ENCODE measurements at places on chromosomes 3 and 15.

- DNase-seq = no peak
Measured at GRCh38 chr3:46897829-46898320, 20.4 kb downstream of the PTH1R start.

GRCh38 chr3:22161315-22161714, 410.3 kb upstream of the ZNF385D start:
- no peak for DNase-seq

DNA sequence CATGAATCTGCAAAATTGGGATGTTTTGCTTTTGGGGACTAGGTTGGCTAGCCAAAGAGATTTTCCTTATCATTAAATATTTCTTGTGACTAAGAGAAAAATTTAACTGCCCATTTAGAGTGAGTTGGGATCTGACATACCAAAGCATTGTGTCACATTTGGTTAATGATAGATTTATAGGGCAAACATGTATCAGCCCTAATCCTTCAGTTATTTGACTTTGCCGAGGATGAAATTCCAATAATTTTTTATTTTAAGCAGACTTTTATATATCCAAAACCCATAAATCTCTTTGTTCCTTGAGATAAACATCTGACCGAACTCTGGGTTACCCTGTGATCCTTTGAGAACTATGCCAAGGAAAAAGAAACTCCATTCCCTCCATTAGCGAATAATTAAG, 218.9 kb downstream of the CDIN1 start:
- DNase-seq = no peak

DNA sequence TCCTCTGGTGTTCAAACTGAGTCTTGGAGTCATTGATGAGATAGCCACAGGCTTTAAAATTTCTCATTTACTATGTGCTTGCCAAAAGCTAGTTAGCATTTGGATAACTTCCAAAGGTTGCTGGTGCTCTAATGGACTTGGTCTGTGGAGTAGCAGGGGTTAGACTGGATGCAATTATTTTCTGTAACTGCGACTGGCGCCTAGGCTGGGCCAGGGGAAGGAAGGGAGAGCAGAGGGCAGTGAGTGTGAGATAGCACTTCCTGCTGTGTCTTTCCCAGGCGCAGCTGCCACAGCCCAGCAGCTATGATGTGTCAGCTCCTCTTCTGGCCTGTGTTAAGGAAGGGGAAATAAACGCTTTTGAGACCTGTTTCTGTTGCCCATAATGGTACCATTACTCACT, 98.6 kb downstream of the MYRIP start:
- no peak for DNase-seq

GRCh38 chr15:80832686-80833085, 53.5 kb downstream of the CEMIP start:
- no peak for DNase-seq

DNA sequence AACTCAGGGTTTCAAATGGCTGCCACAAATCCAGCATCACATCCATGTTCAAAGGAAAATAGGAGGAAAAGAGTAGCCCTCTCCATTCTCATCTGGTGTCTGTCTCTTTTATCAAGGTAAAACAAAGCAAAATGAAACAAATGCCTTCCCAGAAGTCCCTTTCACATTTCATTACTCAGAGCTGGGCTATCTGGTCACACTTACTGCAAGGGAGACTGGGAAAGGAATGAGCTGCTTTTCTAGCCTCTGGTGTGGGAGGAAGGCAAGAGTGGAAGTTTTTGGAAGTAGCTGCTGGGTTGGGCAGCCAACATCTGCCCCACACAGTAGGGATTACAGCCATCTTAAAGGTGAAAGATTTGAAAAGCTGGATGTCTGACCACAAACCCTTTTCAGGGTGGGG, 51.8 kb downstream of the KLF15 start:
- DNase-seq = no peak

- DNase-seq = no peak
Measured at GRCh38 chr3:44235604-44236484, 5.8 kb upstream of the TOPAZ1 start.

DNA sequence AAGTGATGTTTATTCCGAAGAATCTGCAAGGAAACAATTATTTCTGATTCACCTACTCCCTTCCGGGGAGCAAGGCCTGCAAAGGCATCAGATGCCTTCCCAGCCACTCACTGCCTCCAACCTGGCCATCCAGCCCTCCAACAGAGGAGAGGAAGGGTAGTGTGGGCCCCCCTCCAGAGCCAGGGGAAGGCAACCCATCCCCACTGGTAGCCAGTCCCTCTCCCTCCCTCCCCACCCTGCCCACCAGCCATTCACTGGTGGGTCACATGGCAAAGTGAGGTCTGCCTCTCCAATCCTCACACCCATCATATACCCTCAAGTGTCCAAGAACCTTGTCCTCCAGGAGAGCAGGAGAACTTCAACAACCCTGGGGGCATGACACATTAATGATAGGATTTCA, 2.4 kb upstream of the VIPR1 start:
- no peak for DNase-seq

- no peak for DNase-seq
Measured at GRCh38 chr3:104561324-104561723, 805.4 kb upstream of the ALCAM start.

DNA sequence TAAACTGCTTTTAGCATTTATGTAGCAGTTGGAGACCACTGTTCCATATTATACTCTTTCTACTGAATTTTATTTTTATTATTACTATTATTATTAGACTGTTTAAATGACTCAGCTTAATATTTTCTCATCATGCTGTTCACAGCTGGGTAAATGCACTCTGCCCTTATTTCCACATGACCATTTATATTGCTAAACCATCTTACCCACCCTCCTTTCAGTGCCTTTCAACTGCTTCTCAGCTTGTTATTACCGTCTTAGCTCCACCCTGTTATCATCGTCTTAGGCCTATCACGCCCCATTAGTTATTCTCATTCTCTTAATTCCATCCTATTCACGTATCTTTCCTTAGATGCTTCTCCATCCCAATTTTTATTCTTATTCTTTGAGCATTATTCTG, 212.6 kb downstream of the GAP43 start:
- DNase-seq = no peak

- no peak for DNase-seq
Measured at GRCh38 chr3:37729119-37729518, 132.6 kb upstream of the CTDSPL start.

GRCh38 chr3:125150525-125151441, 61.8 kb downstream of the SLC12A8 start:
- peak; percentile 23 for DNase-seq

DNA sequence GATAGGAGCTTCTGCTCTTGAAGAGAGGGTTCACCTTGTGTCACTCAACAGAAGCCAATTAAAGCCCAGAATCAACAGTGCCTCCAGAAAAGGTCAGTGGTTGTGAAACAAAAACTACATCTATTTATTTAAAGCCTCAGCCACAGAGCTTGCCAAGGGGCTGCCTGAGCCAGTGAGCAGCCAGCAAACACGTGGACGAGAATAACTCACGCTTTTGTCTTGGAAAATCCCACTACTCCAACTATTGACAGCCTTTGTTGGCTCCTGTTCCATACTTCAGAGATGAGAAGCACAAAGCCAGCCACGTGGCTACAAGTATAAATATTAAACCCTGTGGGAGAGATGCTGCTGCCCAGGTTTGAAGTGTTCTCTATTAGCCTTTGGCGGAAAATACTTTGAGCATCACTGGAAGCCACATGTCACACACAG, 10.3 kb downstream of the GPR156 start:
- DNase-seq = no peak

DNA sequence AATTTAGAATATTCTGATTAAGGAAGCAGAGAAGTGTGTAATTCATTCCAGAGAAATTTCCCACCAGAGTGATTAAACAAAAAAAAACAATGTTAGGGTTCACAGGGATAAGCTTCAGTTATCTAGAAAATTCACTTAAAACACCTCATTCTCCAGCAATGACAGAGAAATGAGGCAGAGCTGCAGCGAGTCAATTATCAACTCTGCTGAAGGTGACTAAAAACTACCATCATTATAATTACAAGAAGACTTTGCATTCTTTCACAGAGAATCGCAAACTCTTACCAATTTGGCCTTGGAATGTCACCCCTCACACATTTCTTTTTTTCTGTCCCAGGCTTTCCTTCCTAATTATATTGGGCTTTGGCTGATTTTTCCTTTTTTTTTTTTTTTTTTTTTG, 117.1 kb downstream of the RAB11A start:
- DNase-seq = no peak

- DNase-seq = no peak
Measured at GRCh38 chr3:173737167-173737808, 339.7 kb downstream of the NLGN1 start.

GRCh38 chr3:94336046-94336753, 273.3 kb downstream of the NSUN3 start:
- no peak for DNase-seq

GRCh38 chr3:10320320-10320677, 613 bp downstream of the SEC13 start:
- no peak for DNase-seq

DNA sequence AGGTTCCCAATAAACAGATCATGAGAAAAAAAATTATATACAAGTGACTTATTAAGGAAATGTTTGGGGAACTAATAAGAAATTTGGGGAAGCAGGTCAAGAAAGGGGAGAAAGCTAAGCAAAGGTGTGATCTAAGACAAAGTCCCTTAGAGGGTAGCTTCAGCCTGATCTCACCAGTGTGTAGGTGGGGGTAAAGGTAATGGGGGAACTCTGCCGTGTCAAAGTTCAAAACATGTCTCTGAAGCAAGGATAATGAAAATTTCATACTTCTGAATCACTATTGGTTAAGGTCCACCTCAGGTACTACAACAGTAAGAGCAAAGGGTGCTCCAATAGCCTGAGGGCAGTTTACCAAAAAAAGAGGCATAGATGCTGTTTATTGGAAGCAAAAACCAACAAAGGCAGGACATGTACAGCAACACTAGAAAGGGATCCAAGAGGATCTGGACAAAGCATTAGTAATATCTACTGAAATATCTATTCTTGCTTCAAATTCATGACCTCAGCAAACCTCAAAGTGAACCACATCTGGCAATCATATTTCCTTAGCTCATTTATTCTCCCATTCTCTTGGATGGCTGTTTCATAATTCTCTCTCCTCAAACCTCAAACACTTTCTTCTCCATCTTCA, 6.9 kb downstream of the ACAD11 start:
- DNase-seq = no peak

- no peak for DNase-seq
Measured at GRCh38 chr15:65535192-65535591, 4.9 kb downstream of the HACD3 start.

Measured in activated CD4-positive, CD25-positive, alpha-beta regulatory T cell treated with anti-CD3 and anti-CD28 coated beads, Interleukin-2, amount 50 U/mL, for 16 hours (primary cell).